Fibroblast of mammary gland (primary cell): ENCODE measurements at places on chromosomes 16 and 17.

- no peak for DNase-seq
These were observed 21.0 kb downstream of the LGALS3BP start for GRCh38 chr17:78958641-78959127.

DNA sequence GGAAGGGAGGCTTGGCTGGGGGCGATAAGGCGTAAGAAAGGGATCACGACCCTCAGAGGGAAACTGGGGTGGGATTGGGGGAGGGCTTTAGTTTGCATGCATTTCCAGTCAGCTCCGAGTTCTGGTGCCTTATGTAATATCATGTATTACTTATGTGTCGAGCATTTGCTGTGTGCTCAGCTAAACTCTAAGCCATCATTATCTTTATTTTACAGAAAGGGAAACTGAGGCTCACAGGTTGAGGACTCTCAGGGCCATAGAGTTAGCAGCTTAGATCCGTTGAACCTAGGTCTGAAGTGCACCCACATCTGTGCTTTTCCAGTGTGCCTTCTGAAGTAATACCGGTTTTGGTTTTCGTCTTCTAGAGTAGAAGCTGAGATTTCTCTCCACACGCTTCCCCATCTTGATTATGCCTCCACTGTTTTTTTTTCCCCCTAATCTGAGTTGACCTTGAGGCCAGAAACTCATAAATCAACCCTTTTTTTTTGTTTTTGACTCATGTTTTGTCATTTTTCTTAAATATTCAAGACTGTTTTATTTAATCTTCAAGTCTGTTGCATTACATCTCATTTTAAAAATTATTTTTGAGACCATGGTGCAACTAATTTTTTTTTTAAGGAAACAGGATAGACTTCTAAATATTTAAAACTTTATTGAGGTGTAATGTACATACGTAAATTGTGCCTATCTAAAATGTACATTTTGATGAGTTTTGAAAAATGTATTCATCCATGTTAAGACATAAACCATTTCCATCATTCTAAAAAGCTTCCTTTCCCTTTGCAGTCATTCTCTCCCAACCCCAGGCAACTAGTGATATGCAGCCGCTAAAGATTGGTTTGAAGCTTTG lies 741 bp downstream of the CYB5B start:
- no peak for DNase-seq

GRCh38 chr17:12136243-12136642 lies 115.6 kb downstream of the MAP2K4 start:
- no peak for DNase-seq

DNA sequence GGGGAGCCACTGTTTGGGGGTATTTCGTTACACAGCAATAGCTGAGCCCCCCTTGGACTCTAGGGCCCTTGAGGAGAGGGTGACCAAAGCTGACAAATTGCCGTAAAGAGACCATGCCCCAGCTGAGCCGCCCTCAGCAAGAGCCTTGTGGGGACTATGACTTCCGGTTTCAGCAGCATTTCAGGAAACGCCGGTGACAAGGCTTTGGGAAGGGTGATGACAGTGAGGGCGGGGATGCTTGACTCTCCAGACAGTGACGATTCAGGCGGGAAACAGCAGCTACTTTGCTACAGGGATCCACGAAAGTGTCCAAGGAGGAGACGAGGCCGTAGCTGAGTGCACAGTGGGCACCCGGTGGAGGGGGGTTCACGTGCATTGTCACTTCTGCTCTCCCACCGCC lies 360.8 kb downstream of the C16orf95 start:
- DNase-seq = no peak

DNA sequence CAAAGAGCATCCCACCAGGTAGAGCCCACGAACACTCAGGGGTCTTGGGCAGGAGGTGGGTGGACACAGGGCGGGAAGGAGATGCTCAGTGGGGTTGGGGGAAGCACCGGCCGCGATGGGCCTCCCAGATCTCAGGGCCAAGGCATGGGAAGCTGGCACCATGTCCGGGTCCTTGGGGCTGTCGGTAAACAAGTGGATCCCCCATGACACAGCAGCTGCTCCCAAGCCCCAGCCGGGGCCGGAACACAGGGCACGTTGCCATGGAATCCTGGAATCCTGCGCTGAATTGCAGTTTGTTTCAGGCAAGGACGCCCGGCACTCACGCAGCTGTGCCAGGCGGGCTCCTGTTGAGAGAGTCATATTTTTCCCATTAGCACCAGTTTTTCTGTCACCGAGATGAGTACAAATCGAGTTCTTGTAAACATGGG lies 23.0 kb upstream of the CHMP6 start:
- DNase-seq = no peak

DNA sequence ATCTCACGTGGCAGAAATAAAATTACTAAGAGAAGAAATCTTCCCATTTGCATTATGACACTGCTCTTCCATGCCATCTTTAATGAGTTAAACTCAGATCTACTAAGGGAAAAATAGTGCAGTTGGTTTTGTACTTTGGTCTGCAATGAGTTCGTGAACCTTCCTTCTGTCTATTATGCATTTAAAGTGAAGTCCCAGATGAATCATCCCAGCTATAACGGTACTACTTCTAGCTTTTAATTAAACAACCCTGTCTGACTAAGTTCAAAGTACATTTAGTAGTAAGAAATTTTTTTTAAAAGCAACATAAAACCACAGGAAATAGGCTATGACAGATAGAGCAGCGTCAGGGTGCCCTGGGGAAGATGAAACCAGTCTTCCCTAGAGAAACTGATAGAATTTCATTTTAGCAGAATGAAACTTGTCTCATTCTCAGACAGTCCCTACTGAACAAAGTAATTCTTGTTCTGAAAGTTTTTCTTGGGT lies 1.8 kb downstream of the TMIGD1 start:
- peak; percentile 82 for DNase-seq

DNA sequence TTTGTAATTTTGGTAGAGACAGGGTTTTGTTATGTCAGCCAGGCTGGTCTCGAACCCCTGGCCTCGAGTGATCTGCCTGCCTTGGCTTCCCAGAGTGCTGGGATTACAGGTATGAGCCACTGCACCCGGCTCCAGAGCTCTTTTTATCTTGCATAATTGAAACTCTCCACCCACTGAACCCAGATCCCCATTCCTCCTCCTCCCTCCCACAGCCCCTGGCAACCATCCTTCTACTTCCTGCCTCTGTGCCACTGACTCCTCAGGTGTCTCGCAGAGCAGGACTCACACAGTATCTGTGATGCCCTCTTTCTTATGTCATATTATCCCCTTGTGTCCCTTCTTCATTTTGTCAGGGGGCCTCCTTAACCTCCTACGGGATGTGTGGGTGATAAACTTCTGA lies 340.7 kb downstream of the SLC39A11 start:
- DNase-seq = no peak
